ENCODE measurements at places on chromosomes 2 and 18.
A peak's percentile ranks its signal among the peaks of the same experiment; 100 is the strongest.

GRCh38 chr2:216082805-216083204, 1.1 kb downstream of the TMEM169 start:
- no peak for DNase-seq

GRCh38 chr18:11947214-11948191, 33.8 kb upstream of the IMPA2 start:
- peak; percentile 87 for DNase-seq

GRCh38 chr2:234496055-234496834, 636 bp downstream of the ARL4C start:
- DNase-seq = peak; percentile 31

DNA sequence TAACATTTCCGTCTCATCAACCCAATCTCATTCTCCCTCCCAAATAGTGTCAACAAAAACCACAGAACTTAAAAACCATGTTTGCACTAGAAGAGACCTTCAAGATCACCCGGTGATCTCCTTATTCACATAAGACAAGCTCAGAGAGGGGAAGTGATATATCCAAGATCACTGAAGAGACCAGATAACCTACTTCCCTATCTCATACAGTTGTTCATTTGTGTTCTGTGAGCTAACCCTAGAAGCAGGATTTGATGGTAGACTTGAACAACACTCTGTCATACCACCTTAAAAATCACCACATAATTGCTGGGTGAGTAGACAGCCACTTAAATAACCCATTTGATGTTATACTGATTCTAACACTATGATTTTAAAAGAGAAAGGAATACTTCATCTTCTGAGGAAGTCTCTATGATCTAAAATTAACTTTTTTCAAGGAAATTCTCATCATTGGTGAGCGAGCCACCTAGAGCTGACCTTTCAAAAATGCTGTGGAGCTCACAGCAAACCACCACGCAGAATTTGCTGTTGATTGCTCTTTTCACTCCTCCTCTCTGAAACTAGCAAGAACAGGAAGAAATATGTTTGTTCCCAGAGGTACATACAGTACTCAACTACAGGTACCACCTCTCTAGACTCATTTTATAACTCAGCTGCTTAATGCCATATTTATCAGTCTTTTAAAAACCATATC, 15.1 kb downstream of the AAK1 start:
- no peak for DNase-seq

- no peak for DNase-seq
These were observed 20.3 kb upstream of the RBBP8 start for GRCh38 chr18:22912835-22913234.

DNA sequence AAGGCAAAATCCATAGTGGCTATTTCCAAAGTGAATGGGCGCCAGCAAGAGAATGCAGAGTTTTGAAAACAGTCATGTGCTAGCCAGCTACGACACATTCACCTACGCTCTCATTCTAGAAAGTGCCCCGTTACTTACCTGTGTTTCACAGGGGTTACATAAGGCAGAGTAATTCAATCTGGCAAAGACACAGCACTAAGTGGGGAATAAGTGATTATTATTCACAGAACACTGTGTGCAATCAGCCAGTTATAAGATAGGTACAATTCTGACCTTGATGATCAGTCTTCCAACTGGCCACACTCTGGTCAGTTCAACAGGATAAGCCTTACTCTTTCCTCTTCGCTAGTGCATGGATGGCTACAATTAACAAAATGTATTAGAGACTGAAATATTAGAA, 105.8 kb downstream of the CABYR start:
- no peak for DNase-seq

- no peak for DNase-seq
These were observed 63.0 kb upstream of the SPRED2 start for GRCh38 chr2:65495251-65495877.

- DNase-seq = no peak
These were observed 85.1 kb downstream of the TMEM237 start for GRCh38 chr2:201558232-201558631.

- no peak for DNase-seq
These were observed 66.5 kb upstream of the THUMPD2 start for GRCh38 chr2:39845460-39846146.

GRCh38 chr18:32302806-32303205, 113.0 kb downstream of the MEP1B start:
- no peak for DNase-seq

DNA sequence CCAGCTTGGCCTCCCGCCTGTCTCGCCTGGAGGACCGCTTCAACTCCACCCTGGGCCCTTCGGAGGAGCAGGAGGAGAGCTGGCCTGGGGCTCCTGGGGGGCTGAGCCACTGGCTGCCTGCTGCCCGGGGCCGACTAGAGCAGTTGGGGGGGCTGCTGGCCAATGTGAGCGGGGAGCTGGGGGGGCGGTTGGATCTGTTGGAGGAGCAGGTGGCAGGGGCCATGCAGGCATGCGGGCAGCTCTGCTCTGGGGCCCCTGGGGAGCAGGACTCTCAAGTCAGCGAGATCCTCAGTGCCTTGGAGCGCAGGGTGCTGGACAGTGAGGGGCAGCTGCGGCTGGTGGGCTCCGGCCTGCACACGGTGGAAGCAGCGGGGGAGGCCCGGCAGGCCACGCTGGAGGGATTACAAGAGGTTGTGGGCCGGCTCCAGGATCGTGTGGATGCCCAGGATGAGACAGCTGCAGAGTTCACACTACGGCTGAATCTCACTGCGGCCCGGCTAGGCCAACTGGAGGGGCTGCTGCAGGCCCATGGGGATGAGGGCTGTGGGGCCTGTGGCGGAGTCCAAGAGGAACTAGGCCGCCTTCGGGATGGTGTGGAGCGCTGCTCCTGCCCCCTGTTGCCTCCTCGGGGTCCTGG, 3.7 kb upstream of the KHK start:
- DNase-seq = peak; percentile 54

- no peak for DNase-seq
These were observed 13.5 kb upstream of the REL start for GRCh38 chr2:60867848-60868247.

DNA sequence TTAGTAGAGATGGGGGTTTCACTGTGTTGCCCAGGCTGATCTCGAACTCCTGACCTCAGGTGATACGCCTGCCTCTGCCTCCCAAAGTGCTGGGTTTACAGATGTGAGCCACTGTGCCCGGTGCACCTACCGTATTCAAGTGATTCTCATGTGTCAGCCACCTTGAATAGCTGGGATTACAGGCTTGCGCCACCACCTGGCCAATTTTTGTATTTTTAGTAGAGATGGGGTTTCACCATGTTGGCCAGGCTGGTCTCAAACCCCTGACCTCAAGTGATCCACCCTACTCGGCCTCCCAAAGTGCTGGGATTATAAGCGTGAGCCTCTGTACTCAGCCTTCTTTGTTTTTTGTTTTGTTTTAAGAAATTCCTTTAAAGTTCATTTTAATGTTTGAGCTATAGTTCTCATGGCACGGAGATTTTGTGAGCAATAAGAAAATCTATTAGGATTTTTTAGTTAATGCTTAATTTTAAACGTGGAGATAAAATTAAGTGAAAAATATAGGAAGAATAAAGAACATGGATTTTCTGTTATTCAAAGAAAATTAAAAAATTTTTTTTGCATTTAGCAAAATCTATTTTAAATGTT, 242.6 kb downstream of the PHLPP1 start:
- no peak for DNase-seq

DNA sequence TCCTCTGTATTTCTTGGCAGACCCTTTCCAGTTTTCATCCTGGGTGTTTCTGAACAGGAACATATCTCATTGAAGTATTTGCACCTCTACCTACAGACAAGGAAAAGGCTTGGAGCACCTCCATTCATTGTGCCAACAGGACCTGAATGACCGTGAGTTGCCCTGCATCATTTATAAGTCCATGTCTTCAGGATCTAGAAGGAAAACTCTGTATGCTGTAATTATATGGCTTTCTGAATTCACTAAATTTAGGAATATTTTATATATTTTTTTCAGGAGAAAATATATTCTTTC, 402.3 kb upstream of the SLC14A2 start:
- DNase-seq = no peak

DNA sequence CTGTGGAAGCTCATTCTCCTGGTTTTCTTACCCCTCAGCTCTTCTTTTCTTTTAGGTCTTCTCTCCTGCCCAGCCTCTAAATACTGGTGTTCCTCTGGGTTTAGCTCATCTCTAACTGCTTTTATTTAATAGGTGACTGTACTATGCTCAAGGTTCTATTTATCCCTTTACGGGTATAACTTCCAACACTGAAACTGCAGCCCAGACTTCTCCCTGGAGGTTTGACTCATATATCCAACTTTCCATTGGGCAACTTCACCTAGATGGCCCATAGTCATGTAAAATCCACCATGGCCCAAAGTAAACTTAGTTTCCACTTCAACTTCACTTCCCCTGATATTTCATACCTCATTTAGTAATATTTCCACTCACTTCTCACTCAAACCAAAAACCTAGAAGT, 273.1 kb downstream of the PLCL1 start:
- DNase-seq = no peak

- DNase-seq = peak; percentile 44
These were observed 26.0 kb upstream of the NMI start for GRCh38 chr2:151315381-151315903.

DNA sequence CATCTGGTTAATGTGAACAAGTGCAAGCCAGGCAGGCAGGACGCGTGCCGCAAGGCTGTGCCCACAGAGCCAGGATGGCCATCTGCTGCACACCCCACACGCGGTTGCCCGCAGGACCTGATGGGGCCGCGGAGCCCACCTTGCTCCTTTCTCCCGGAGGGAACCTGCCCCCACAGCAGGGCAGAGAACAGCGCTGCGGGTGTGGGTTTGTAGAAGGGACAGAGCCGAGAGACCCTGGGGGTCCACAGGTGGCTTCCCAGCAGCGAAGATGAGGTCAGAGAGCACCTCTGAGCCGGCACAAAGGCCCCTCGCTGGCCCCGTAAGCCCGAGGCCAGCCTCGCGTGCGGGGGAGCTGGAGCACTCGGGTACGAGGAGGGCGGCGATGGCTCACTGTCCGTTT, 460.8 kb upstream of the SALL3 start:
- DNase-seq = no peak

DNA sequence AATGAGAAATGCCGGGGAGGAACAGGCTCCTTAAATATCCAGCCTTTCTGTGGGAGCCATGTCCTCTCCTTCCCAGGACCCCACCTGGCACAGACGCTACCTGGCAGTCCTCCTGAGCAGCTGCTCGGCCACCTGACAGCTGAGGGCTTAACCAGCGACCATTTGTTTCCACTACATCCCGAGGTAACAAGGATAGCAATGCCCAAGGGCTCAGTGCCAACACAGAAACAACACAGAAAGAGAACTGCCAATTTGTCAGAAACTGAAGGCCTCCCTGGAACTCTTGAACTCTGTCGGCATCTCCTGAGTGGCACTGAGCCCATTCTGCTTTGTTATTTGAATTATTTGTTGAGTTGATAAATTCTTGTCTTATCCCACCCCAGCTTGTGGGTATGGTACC, 122.2 kb upstream of the ARHGAP28 start:
- peak; percentile 45 for DNase-seq

- peak; percentile 36 for DNase-seq
These were observed 203.9 kb downstream of the MTX2 start for GRCh38 chr2:176473177-176473576.
